Thoracic aorta (tissue), 2 donors: ENCODE measurements at places on chromosomes 4 and X. TPM values are rescaled to one million over a fixed set of nuclear protein-coding genes. Genes with fewer than 3 reads are reported as not detected.
A peak's percentile ranks its signal among the peaks of the same experiment; 100 is the strongest.

Gene RAI2
- 15.9 TPM for total RNA-seq

Gene PTCHD1
- 1.6 TPM for total RNA-seq

Gene PPP2R2C
- total RNA-seq: 0.14 TPM

Gene FAT1
- total RNA-seq: 117 TPM

Gene HSD17B13
- 0.54 TPM for total RNA-seq

Gene SNCA
- total RNA-seq: 14.3 TPM

Gene STPG2
- total RNA-seq: not detected

Gene SMIM10L2A
- 0.63 TPM for total RNA-seq

Gene SSX2
- total RNA-seq: not detected

Gene ASMT
- not detected for total RNA-seq

Gene SGMS2
- total RNA-seq: 119 TPM

Gene F11
- total RNA-seq: not detected

Gene DOK7
- total RNA-seq: 36.7 TPM

DNA sequence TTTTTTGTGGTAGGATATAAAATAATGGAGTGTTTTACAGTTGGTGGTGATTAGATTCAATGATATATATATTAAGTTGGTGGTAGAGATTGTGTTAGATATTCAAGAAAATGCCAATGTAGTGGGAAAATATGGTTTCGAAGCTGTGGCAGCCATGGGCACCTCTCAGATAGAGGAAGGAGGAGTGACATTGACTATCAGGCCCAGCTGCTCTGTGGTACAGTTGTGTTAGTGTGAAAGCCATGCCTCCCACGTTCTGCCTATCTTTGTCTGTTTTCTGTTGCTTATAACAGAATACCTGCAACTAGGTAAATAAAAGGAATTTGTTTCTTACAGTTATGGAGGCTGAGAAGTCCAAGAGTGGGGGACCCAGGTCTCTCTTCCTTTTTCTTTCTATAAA lies 101.9 kb downstream of the ARHGAP10 start:
- DNase-seq: no peak

DNA sequence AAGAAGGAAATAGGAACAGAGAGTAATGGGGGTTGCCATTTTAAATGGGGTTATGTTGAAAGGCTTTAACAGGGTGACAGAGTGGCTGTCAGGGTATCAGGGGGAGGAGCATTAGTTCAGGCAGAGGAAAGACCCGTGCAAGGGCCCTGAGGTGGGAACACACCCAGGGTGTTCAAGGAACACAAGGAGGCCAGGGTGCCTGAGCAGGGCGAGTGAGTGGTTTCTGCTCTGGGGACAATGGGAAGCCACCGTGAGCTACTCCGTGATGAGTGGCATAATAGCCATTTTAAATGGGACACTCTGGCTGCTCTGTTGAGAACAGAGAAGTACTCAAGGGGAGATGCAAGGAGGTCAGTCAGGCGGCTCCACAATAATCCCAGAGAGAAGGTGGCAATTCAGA lies 4.5 kb downstream of the EVC2 start:
- no peak for DNase-seq

DNA sequence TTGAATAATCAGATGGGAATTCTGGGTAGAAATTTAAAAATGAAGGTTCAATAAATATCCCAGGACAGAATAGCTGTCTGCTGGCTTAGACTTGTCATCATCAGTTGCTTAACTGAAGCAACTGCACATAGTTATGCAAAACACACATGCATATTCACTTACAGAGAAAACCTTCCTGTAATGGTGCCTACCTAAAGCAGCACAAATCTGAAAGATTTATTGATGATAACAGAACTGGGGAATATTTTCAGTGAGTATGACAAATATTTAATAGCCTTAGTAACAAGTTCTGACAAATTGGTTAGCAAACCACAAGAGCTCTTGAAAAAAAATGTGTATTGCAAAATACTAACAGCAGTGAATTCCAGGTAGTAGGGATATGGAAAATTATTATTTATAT lies 606.8 kb upstream of the BOD1L1 start:
- no peak for DNase-seq

- DNase-seq: no peak
These were observed 7.8 kb downstream of the LNX1 start for GRCh38 chr4:53583513-53583912.

GRCh38 chr4:108512615-108513505 lies 107.5 kb upstream of the RPL34 start:
- no peak for DNase-seq

DNA sequence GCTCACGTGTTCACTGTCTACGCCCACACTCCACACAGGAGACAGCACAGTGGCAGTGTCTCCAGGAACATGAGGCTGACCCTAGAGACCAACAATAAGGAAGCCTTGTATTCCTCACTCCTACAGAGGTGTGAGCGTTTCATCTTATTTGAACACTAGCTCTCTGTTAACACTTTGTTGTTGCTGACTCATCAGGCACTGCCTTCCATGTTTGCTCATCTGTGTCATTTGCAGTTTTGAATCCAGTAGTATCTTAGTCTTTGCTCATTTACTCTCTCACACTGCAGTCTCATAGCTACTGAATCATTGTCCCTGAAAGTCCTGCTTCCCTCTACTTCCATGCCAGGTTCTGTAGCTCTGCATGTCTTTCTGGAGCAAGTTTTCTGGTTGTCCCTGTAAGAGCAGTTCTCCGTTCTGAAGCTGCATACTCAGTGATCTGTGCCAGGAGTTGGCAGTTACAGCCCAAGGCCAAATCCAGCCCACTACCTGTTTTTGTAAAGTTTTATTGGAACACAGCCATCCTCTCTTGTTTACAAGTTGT lies 80.3 kb upstream of the DCLK2 start:
- DNase-seq: no peak

DNA sequence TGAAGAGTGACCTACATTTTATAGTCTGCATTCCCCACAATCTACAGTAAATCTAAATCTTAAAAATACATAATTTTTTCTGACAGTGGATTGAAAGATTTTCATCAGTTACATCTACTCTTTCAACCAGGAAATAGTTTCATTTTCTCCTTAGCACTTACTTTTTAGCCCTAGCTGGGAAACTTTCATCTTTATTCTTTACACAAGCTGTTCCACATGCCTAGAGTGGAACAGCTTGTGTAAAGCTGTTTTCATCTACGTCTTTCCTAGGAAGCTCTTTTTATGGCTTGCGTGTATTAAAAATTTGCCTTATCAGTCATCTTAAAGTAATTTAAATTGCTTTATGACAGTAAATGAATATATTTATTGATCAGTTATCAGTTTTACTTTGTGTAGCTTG lies 40.5 kb downstream of the RBPJ start:
- DNase-seq: no peak

GRCh38 chrX:53071604-53072417 lies 10.4 kb upstream of the TSPYL2 start:
- peak; percentile 54 for DNase-seq

DNA sequence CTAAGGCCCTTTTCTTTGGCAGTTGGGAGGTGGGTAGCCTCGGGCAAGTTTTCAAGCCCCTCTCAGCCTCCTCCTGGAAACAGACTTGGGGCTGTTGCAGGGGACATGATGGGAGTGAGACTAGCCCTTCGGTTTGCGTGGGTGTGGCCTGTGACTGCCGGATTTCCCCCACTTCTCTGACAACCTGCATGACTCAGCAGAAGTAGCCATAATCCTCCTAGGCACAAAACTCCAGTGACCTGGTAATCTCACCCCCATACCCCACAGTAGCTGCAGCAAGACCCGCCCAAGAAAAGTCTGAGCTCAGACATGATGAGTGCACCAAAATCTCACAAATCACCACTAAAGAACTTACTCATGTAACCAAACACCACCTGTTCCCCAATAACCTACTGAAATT lies 433.7 kb upstream of the AMOT start:
- DNase-seq: no peak

DNA sequence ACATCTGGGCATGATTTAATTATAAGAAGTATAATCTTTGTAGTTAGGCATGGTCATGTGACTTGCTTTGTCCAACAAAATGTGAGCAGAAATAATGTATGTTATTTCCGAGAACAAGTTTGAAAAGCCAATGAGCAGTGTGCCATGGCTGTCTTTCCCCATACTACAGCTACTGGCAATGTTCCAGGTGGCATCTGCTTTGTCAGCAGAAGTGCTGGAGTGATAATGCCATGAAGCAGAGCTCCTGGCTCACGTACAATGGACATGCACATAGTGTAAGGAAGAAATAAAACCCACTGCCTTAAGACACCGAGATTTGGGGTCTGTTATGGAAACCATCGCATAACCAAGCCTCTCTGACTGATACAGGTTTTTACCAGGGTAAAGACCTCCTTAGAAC lies 212.6 kb upstream of the RASGEF1B start:
- no peak for DNase-seq

- DNase-seq: no peak
These were observed 103.7 kb downstream of the JADE1 start for GRCh38 chr4:128913228-128913627.

GRCh38 chr4:79638735-79639134 lies 230.7 kb upstream of the GK2 start:
- no peak for DNase-seq

DNA sequence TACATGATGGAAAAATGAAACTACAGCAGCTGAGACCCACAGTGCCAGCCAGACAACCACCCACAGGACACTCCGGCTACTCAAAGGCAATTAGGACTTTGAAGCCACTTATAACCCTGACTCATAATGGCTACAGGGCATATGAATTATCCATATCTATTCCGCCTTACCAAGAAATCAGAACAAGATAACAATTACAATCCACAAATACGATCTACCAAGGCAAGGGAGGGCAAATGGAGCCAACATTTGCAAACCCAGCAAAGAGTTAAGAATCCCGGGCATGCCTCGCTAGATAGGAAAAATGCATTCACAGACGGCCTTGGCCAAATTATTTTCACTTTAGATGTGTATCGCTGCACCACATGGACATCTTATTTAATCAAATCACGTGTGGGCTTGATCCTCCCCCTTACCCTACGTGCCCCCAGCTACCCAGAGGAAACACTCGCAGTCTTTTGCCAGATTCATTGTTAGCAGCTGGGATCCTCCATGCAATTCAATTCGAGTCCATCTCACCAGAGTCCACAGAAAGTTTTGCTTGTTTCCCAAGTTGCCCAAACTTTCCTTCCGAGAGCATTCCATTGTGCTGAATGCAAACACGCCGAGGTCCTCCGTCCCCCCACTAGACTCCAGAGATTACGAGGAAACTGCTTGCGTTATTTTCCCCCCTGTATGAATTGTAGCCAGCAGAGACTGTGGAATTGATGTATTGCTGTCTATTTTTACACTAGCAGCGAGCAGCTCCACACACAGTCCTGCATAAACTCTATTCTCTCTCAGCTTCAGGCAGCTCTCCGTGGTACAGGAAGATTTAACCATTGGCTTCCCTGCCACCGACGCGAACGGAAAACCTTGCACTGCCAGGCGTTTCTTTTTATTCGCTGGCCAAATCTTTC lies 1.2 kb downstream of the PPARGC1A start:
- DNase-seq: no peak

- DNase-seq: no peak
These were observed 142.9 kb downstream of the ADGRA3 start for GRCh38 chr4:22372986-22373385.

DNA sequence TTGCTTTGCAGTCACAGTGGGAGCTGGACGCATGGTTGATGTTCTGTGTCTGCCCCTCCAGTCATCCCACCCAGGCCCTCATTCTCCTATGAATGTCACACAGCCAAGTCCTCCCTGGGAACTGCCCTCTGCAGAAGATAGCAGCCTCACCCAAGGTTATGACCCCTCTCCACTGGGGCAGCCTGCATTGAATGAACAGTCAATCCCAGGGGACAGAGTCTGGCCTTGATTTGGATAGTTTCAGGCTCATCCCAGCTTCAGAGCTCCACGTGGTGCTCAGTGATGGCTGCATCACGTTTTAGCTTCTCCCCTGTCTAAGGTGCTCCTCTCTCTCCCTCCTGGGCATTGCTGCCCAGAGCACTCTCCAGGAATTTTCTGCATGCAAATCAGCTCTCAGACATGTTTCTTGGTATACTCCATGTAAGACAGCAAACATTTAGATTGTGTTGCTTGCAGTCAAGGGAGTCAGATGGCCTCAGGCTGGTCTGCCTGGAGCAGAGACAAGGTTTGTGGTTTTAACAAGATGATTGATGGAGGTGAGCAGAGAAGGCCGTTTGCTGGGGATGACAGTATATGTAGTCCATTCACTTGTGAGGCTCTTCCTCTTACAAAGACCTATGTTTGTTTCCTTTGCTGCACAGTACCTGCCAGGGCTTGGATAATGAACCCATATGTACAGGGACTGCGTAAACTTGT lies 56.1 kb upstream of the MSX1 start:
- DNase-seq: no peak

GRCh38 chrX:56729152-56729850 lies at the start of gene NBDY:
Gene NBDY (plus strand): TSS chrX:56729243. CDS start chrX:56729354, 111 bp downstream.
- DNase-seq: no peak

GRCh38 chr4:174141876-174142275 lies 141.6 kb downstream of the FBXO8 start:
- no peak for DNase-seq

GRCh38 chr4:73814679-73815078 lies 21.8 kb upstream of the CXCL6 start:
- DNase-seq: no peak

DNA sequence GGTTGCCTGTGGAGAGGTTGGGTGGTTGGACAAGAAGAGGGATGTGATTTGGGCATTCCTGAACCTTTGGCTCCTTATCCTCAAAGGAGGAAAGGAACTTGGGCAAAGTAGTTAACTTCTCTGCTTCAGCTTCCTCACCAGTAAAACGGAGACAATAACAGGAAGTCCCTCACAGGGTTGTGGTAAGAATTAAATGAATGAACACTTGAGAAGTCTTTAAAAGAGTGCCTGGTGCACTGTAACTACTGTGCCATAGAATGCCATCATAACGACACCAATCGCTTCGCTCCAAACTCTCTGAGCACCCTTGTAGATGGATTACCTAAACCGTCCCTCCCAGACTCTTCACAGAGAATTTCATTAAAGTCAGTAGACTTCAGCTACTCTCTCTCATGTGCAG lies 10.5 kb downstream of the ZCCHC18 start:
- DNase-seq: no peak

DNA sequence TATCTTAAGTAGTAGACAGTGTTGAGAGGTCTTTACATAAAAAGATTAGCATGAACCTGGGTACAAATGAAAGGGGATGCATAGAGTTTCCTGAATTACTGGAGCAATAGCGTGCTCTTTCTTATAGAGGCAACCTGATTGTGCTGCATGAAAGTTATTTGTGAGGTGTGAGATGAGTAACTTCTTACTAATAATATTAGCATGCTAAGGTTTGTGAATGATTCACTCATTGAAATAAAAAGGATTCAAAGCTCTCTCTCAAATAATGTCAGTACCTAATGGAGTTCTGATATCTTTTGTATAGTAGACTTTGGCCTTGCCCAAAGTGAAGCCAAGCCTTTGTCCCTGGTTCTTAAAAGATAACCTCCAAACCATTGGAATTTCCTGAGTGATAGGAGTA lies 131.0 kb upstream of the CXXC4 start:
- no peak for DNase-seq

DNA sequence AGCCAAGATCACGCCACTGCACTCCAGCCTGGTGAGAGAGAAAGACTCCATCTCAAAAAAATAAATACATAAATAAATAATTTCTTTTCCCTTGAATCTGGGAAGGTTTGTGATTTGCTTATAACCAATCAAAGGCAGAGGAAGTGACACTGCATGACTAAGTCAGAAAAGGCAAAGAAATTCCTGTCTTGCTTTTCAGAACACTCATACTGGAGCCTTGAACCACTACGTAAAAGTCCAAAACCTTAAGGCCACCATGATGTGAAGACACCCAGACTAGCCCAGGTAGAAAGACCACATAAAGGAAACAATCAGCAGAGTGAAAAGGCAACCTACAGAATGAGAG lies 36.6 kb downstream of the TMEM156 start:
- DNase-seq: no peak

GRCh38 chrX:124217304-124218251 lies 114.9 kb upstream of the TEX13D start:
- no peak for DNase-seq
